ENCODE measurements at places on chromosomes 2 and 18.
A peak's percentile ranks its signal among the peaks of the same experiment; 100 is the strongest.

- no peak for DNase-seq
These were observed 858.7 kb upstream of the ACVR2A start for GRCh38 chr2:146986161-146986560.

DNA sequence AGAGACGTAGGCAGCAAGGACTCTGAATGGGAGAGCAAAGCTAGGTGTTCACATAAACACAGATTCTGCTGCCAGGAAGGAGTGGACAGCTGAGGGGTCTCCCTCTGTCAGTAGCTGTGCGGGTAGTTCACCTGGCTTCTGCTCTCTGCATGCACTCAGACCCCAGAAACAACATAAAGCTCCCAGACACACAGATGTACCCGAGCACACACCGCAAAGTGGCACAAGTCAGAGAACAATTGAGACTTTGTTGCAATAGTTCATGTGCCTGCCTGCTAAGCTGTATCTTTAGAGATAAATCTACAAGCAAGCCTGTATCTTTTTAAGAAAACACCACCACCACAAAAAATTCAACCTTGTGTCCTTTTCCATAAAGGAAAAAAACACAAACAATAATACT lies 420.0 kb upstream of the ST6GAL2 start:
- no peak for DNase-seq

DNA sequence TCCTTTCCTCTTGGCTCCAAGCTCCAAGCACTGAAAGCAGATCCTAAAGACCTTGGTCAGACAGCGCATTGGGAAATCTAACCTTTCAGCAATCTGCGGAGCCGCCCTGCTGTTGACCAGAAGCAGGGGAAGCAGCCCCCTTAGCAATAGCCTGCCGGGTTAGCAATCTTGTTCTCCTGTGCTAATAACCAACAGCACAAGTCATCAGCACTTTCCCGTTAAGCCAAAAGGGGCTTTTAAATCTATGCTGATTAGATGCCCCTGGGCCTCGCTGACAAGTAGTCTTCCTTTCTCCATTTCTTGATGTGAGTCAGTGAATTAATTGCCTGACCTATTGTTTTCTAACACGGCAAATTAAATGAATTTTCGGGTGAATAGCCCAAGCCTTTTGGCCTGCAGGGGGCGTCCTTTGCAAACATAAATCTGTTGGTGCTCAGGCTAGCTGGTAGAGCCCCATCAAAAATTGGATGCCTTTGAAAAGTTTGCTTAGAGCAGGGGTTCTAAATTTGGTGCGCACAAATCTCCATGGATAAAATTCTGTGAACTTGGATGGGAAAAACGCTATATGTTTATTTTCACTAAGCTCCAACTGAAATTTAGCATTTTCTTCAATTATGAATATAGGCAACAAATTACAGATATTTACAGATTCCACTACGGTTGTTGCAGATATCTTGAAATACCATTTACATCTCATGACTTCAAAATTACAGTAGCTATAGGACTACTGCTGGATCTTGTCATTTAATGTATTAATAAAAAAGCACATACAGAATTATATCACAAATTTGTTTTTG lies 24.6 kb downstream of the MAIP1 start:
- peak; percentile 87 for DNase-seq

DNA sequence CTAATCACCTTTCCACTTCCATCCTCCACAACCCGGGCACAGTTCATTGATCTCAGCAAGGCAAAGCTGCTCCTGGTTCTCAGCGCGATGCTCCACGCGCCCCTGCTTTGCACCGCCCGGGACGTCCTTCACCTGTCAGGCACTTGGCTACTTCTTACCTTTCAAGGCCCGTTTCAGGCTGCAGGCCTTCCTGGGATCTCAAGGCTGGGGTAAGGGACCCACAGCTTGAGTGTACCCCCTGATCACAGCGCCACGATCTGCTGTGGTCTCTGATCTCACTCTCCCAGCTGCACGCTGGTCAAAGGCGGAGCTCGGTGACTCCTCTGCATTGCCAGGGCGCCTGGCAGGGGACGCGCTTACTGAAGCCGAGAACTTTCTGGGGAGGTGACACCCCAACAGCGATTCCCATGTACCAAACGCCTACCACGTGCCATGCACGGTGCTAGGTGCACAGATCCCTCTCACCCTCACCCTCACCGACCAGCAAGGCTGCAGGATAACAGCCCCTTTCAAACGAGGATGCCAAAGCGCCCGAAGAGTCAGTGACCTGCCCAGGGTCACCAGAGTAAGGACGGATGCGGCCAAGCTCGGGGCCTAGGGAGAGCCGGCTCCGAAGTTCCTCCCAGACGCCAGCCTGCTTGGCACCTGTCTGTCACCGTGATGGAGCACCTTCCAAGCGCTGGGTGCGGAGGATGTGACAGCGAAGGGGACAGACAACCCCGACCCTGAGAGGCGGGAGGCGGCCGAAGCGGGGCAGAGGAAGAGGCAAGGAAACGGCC lies 818 bp downstream of the ITGB1BP1 start:
- DNase-seq, result peak; percentile 73

- DNase-seq, result peak; percentile 89
These were observed 85.3 kb downstream of the SPP2 start for GRCh38 chr2:234135750-234136221.

- DNase-seq, result no peak
These were observed 194.9 kb downstream of the LRATD1 start for GRCh38 chr2:14827226-14828023.

- no peak for DNase-seq
These were observed 55.4 kb upstream of the CD28 start for GRCh38 chr2:203650860-203651613.

DNA sequence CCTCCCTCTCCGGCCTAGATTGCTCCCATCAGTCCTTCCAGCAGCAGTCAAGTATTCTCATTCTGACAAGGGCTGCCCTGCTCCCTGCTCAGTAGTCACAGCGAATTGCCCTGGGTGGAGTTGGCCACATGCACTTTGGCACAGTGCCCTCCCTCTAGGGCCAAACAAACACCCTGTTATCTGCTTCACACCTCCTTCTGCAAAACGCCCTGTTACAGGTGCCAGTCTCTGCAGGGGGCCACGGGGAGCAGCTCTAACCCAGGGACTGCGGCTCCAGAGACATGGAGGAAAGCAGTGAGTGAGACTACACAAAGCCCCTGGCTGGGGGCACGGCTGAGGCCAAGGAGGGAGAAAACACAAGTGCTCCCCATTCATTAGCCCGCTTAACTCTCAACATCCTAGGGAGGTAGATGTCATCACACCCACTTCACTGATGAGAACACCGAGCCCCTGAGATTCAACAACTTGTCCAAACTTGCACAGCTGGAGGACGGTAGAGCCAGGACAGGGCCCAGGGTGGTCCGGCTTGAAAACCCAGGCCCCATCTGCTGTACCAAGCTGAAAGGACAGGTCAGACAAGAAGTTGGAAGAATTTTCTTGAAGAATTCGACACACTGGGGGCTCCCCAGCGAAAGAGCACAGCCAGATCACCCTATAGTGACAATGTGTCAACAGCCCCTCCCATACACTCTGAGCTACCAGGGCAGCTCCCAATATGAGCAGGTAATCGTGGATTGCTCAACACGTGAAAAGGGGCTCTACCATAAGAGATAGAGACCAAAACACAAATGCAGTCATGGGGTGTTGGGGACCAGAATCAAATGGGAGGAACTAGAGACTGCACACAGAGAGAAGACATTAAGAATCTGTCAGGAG lies 8.7 kb upstream of the TFCP2L1 start:
- DNase-seq, result no peak

- DNase-seq, result no peak
These were observed 798.5 kb downstream of the SATB2 start for GRCh38 chr2:198659096-198659870.

- no peak for DNase-seq
These were observed 11.7 kb downstream of the GEMIN6 start for GRCh38 chr2:38789691-38790090.

DNA sequence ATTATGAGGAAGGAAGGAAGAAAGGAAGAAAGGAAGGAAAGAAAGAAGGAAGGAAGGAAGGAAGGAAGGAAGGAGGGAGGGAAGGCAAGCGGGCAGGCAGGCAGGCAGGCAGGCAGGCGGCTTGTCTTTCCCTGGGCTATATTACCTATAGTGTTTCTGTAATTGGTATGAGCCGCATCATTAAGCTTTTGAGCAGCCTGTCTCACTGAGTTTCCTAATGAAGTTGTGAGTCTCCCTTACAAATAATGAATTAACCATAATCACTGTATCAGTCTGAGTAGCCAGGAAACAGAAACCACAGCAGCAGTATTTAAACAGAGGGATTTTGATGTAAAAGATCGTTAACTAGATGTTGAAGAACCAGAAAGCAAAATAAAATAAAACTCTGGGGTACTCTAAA lies 11.8 kb upstream of the SULT1C3 start:
- no peak for DNase-seq

GRCh38 chr2:119004602-119005001 lies 62.6 kb downstream of the MARCO start:
- no peak for DNase-seq

DNA sequence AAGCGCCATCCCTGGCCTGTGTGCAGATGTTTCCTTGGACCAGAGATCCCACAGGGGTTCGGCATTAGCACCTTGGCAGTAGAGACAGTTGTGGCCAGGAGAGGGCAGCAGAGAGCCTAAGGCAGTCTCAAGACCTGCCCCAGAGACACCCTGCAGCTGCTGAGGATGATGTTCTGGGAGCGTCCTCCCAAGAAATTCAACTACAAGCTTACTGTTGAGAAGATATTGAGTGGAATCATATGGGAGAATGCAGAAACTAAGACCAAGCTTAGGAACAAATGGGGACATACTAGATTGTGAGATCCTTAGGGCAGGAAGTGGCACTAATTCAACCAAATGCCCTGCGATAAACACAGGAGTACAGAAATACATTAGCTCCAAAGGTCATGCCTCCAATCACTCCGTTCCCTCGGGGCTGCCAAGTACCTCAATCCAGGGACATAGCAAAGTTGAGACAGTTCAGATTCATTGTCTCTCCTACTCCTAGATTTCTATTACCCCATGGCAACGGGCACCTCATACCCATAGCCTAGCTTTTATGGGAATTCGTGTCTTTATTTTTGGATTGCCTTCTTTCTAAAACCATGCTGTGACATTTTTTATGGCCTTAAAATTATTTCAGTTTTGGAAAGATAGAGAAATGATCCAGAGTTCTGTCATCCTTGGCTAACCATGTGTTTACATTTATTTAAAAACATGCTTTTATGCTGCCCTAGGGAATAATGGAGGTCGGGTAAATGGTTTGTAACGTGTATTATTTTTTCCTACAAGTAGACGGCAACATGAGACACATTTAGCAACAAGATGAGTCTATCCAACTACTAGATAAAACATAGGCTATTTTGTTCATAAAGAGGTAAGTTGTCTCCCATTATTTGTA lies 2.2 kb upstream of the ERMN start:
- DNase-seq, result peak; percentile 90

Data from ELF-1 (cell line).